Stimulated activated CD4-positive, alpha-beta T cell treated with anti-CD3 and anti-CD28 coated beads, Interleukin-1b, Interleukin-23, amount 100 ng/mL, for 24 hours (primary cell): ENCODE measurements at places on chromosomes 16 and 17.

DNA sequence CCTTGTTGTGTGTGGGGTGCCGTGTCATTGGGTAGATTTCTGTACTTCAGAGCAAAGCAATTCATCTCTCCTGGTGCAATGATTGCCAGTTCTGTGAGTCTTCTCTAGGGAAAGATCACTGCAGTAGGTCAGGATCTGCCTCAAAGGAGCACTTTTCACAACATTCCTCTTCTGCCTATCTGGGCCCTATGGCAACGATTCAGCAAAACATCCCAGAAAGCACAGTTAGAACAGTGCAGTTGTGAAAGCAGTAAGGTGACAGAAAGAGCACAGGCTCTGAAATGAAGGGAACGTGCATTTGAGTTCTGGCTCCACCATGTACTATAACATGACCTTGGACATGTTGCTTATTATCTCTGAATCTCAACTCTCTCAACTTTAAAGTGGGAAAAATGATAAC is 178.5 kb upstream of the N4BP1 start:
- no peak for DNase-seq

DNA sequence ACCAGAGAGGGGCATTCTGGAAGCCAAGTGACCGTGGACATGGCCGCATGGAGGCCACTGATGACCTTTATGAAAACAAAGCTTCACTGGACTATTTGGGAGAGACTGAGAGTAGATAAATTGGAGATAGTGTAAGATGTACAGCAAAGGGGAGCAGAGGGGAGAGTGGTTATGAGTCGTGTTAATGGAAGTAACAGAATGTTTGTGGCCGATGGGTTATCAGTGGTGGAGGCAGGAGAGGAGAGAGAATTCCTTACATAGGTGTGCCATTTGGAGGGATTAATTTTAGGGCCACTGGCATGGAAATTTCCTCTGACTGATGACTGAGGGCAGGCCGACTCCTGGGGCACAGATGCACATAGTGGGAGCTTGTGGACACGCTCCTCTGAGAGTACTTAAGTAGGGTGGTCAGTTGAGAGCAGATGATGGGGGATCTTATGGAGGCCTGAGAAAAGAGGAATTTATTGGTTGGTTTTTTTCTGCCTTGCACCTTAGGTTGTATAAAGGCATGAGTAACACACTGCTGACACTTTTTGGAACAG is 19.2 kb downstream of the PRPSAP2 start:
- no peak for DNase-seq

DNA sequence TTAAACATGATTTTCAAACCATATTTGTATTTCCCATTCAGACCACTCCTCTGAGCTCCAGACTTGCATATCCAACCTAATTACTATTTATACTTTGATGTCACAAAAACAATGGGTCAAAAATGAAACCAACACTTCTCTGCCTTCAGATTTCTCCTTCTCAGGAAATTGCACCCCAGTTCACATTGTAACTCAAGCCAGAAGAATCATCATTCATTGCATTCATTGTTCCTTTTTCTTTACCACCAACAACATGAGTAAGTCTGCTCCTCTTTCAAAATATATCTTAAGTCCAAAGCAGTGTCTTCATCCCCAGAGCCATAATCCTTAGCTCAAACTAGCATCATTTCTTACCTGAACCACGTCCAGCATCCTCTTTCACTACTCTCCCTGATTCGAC is 2.6 kb upstream of the AKAP1 start:
- no peak for DNase-seq

DNA sequence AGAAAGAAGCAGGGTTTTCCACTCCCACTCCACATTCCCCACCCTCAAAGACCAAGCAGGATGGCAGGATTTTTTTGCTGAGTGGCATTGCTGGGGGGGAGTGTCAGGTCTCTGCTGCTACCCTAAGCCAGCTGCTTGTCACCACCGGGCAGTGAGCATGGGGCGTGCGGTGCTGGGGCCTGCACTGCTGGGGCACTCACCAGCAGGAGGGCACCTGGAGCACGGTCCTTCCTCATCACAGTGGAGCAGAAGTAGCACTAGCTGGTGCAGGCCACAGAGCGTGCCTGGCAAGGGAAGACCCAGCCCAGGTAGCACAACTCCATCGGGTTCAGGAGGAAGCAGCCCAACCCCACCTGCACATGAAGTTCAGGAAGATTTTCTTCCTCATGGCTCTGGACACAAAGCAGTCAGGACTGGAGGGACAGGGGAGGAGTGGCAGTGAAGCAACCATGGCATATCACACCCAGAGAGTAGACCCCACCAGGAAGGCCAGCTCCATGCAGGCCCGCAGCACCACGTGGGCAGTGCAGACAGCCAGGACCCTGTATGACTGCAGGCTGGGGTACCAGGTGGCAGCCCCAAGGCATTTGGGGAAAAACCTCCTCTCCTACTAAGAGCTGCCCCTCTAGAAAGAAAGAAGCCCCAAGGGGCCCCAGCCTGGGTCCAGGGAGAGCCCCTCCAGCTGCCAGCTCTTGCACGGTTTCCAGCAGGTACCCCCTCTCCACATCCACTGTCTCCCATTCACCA is 16.7 kb upstream of the MYO18A start:
- no peak for DNase-seq

DNA sequence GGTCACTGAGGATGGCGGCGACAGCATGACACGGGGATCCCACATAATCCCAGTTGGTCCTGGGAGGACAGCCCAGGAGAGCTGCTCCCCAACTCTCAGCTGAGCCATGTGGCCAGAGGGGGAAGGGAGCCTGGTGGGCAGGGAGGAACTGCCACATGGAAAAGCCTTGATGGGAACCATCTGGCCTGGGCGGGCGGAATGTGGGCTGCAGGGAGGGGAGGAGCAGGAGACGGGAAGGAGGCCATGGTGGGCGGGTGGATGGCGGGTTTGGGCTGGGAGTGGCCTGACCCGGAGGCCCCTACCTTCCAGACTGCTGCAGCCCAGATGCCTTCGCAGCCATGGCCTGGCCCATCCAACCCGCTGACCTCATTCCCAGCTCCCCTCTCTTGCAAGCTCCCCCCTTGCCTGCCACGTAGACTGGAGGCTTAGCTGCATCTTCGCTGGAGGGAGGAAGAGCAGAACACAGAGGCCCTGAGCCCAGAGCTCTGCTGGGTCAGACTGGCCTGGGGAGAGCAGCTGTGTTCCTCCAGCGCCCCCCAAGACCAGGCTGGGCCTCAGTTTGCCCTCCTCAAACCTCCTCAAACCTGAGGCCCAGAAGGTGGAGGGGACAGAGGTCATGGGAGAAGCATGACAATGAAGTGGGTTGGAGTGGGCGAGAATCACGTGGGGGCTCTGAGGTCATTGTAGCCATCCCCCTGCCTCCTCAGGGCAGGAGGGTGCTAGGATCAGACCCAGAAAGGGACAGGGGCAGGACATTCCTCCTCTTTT is 8.2 kb upstream of the COL1A1 start:
- DNase-seq = no peak

DNA sequence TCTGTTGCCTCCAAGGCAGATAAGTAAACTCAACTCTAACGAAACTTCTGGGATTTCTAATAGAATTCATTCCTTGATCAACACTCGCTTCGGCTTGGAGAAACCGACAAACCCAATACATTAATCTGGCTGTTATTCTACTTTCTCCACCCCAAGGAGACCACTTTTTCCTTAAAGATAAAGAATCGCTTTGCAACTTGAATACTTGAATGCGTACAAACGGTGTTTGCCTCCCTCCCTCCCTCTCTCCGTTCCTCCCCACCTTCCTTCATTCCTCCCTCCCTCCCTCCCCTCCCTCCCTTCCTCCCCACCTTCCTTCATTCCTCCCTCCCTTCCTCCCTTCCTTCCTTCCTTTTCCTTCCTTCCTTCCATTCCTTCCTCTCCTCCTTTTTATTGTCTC is 432.6 kb downstream of the HAPSTR1 start:
- DNase-seq = no peak

DNA sequence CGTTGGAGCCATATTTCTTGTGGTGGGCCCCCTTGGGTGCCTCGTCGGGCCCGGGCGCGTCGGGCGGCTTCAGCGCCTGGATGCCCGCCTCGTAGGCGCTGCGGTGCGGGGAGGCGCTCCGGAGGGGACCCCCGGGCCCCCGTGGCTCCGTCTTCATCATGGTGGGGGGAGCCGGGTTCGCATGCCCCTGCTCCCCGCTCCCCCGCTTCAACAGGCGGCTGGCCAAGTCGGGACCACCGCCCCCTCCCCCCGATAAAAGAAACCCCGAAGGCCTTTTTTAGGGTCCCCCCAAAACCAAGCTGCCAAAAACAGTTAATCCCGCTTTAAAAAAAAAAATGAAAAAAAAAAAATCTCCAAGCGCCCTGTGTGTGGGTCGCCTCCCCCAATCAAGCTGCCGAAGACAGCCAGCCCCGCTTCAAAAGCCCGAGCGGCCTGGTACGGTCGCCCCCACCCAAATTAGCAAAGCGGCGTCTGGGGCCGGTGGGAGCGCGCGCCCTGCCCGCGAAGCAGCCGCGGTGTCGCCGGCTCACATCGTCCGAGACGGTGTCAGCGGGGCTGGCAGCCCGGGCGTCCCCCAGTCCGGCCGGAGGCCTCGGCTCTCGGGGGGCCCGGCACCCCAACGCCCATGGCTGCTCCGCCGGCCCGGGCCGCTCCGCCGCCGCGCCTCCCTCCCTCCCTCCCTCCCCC is at the start of gene PPP1R9B:
PPP1R9B (minus strand) TSS at position 324 of the 687 bp plus-strand sequence; CDS start at position 160, 164 bp downstream.
- DNase-seq = no peak

- DNase-seq = no peak
Measured at GRCh38 chr17:79838522-79839274, 542 bp downstream of the CBX4 start.

GRCh38 chr16:27344721-27345120 is 30.9 kb downstream of the IL4R start:
- DNase-seq = no peak

- DNase-seq = no peak
Measured at GRCh38 chr16:57432989-57433388, 14.2 kb downstream of the CIAPIN1 start.

GRCh38 chr17:64190472-64190871 is 60.5 kb upstream of the ERN1 start:
- no peak for DNase-seq

DNA sequence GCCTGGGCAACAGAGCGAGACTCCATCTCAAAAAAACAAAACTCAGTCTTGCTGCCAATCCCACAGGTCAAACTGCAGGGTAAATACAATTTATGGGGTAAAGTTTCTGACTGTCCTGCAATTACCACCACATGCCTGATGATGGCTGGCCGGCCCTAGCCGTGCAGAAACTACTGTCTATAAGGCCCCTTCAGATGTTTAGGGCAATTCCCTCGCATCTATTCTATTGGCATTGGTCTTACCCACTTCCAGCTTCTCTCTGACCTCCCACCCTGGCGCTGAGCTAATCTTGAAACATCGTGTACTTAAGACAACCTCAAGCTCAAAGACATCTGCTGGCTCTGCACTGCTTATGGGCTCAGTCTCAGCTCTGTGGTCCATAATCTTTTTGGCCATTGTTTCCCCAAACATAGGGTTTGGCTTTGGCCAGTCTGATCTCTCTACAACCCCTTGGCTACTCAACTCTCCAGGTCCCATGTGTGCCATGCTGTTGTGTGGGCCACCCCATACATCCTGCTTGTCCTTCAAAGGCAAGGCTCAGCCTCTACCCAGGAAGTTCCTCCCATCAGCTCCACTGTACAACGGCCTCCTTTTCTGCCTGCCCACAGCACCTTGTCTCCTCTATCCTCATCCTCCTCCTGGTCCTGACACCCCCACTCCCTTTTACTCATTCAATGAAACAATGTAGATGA is 16.6 kb downstream of the MAP3K14 start:
- no peak for DNase-seq

DNA sequence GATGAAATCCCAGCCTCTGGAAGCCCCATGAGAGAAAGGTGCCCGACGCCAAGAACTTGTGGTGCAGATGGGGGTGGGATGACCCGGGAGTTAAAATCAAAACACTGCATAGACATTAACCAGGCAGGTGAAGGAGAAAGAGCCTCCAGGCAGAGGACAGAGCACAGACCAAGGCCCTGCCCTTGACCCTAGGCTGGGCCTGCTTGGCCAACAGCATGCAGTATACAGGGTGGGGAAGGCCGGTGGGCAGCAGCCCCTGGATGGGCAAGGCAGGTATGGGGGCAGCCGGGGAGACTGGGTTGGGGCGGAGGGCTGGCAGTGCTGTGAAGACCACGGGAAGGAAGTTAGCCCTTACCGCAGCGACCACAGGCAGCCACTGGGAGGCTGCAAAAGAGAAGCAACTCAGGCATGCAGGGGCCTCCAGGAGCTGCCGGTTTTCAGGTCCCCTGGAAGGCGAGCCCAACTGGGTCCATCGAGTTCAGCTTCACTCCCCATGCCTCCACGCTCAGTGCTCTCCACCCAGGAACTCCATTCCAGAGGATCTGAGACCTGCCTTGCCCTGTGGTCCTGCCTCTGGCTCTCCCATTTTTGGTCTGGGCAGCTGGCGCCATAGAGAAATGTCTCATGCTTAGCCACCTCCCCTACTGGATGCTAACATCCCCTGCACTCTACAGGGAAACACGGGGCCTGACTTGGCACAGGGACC is 81.2 kb downstream of the C16orf95 start:
- no peak for DNase-seq

DNA sequence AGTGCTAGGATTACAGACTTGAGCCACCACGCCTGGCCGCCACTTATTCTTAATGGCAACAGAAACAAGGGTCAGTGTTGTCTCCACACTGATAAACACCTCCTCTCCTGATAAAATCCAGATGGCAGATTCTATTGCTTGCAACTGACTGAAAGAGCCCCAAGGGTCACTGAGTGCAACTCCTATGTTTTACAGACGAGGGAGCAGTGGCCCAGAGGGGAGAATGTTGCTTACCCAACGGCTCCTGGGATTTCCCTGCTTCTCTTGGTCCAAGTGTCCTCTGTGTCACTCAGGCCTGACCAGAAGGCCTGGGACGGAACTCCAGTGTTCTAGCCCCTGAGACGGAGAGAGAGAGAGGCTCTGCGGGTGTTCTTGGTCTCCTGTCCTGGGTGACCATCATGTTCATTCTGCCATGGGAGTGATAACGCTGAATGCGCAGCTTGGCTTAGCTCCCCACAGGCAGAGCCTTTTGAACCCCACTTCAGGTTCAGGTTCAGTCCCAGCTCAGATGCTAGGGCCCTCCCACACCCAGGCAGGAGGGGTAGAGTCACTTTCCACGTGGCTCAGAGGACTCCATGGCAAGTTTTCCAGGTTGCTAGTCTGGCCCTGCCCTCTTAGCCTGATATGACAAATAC is 77.3 kb upstream of the NLRP1 start:
- no peak for DNase-seq

- DNase-seq = no peak
Measured at GRCh38 chr17:73325527-73325842, 13.7 kb upstream of the CDC42EP4 start.
